ENCODE measurements at places on chromosomes 11 and 22. TPM values are rescaled to one million over a fixed set of nuclear protein-coding genes. Genes with fewer than 3 reads are reported as not detected.

Gene TPBGL
- not detected for polyA plus RNA-seq

Gene CBX7
- 57.1 TPM for polyA plus RNA-seq

Gene SLC5A4
- polyA plus RNA-seq = not detected

Gene SULT4A1
- not detected for polyA plus RNA-seq

Gene SCGB1C1
- not detected for polyA plus RNA-seq

Gene PLEKHB1
- 5.7 TPM for polyA plus RNA-seq

Gene TYR
- polyA plus RNA-seq = not detected

Gene SCGB1D2
- polyA plus RNA-seq = not detected

Gene RIN1
- 0.72 TPM for polyA plus RNA-seq

Gene ANO5
- polyA plus RNA-seq = not detected

Gene RPL3
- polyA plus RNA-seq = 5,418 TPM

Gene KRTAP5-7
- 0.17 TPM for polyA plus RNA-seq

Gene C1QTNF5
- polyA plus RNA-seq = not detected

Gene SELENOM
- polyA plus RNA-seq = 29.9 TPM

Gene HEPHL1
- polyA plus RNA-seq = not detected

Gene VPREB3
- polyA plus RNA-seq = 461 TPM

Gene ASCL2
- polyA plus RNA-seq = 1.6 TPM

Gene TUBA8
- 3.4 TPM for polyA plus RNA-seq

Gene CEP126
- polyA plus RNA-seq = 1.00 TPM

Gene SERPIND1
- not detected for polyA plus RNA-seq

Gene PATE2
- not detected for polyA plus RNA-seq

Gene PRR33
- not detected for polyA plus RNA-seq

Gene SLN
- not detected for polyA plus RNA-seq

Gene APOC3
- not detected for polyA plus RNA-seq

Gene FADS3
- polyA plus RNA-seq = 265 TPM

Gene PGM2L1
- polyA plus RNA-seq = 1.4 TPM

Gene PLAAT4
- polyA plus RNA-seq = 32.7 TPM

Gene TEX54
- polyA plus RNA-seq = not detected

Gene TBX1
- polyA plus RNA-seq = not detected

Gene RTN4R
- 0.79 TPM for polyA plus RNA-seq

Gene RIC3
- 72.4 TPM for polyA plus RNA-seq

Gene PHOX2A
- not detected for polyA plus RNA-seq

Gene MMP8
- not detected for polyA plus RNA-seq

Gene GAS2
- 2.1 TPM for polyA plus RNA-seq

Gene PTGDR2
- polyA plus RNA-seq = 0.03 TPM

Gene DUSP8
- polyA plus RNA-seq = 24.0 TPM

Gene AHNAK
- 63.7 TPM for polyA plus RNA-seq

Gene MFNG
- 98.6 TPM for polyA plus RNA-seq

Gene PDGFD
- 0.20 TPM for polyA plus RNA-seq

Data from B cell (primary cell).